ENCODE measurements at places on chromosomes 6 and 20.
A peak's percentile ranks its signal among the peaks of the same experiment; 100 is the strongest.

GRCh38 chr20:64133951-64134407 is 26.6 kb upstream of the NPBWR2 start:
- DNase-seq: no peak

DNA sequence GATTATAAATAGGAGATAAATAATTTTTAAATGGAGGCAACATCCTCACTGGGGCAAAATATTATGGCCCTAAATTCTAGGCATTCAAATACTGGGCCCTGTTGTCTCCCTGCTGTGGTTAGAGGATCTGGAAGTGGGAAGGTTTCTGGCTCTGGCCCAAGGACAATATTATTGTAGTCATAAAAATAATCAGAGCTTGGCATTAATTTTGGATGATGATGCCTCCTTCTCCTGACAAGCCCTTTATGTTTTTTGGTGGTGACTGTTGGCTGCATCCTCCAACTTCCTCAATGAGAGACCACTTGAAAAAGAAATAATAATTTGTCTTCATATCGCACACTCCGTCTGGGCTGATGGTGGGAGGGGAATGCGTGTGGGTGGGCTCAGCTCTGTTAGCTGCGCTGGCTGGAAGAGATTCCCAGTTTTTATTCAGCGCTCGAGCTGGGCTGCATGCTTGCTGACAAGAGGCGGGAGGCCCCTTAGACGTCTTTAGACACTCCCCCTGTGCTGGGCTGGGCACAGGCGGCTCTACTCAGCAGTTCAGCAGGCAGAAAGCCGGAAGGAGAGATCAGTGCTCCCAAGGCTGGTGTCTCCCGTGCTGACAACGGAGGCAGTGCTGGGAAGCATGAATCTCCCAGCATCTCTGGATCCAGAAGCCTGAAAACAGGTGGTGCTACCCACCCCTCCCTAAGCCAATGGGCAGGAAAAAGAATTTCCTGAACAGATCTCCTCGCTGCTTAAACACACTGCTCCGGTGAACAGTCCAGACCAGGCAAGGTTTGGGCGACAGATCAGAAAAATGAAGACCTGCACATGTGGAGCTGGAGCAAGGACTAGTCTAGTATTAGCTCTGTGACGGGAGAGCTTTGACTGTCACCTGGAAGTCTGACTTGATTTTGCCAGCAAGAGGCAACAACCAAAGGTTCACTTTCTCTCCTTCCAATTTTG is 97.7 kb downstream of the SYCP2 start:
- no peak for DNase-seq

DNA sequence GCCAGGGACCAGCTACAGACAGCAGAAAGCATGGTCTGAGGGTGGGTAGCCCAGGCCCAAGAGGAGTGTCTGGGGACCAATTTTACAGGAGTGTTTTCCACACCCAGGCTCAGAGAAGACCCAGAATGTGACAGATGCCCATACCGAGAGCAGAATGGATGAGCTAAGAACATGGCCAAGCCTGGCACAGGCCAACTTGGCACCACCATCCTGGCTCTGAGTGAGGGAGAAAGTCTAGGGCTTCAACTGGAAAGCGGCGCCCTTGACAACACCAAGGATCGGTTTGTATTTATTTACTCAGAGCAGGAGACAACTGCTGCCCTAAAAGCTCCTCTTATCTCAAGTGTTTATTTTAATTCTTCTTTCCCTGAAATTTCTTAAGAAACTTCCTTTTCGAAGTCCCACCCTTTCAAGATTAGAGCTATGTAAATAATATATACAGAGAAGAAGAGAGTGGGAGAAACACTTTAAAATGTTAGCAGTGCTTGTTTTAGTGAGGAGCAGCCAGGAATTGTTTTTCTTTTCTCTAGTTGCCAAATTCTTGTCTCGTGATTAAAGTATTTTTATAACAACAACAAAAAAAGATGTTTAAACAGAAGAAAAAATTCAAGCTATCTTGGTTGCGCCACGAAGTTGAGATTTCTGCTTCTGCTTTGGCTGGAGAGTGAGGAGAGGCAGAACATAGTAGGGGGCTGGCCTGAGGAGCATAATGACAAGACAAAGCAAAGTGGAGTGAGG is 16.2 kb downstream of the TNXB start:
- DNase-seq: peak; percentile 67

- peak; percentile 68 for DNase-seq
Observed at GRCh38 chr20:31713312-31714273, 9.1 kb downstream of the BCL2L1 start.

- DNase-seq: no peak
Observed at GRCh38 chr6:169243661-169244060, 10.0 kb downstream of the THBS2 start.

DNA sequence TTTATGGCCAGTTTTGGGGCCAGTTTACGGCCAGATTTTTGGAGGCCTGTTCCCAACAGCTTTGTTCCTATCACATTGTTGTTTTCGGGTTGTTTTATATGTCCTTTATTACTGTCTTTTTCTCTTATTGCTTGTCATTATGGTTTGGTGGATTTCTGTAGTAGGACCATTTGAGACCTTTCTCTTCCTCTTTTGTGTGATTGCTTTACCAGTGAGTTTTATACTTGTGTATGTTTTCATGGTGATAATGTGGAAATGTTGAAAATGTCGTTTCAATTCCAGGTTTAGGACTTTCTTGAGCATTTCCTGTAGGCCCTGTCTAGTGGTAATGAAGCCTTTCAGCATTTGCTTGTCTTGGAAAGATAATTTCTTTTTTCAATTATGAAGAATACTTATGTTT is 17.8 kb downstream of the HLA-B start:
- DNase-seq: no peak

DNA sequence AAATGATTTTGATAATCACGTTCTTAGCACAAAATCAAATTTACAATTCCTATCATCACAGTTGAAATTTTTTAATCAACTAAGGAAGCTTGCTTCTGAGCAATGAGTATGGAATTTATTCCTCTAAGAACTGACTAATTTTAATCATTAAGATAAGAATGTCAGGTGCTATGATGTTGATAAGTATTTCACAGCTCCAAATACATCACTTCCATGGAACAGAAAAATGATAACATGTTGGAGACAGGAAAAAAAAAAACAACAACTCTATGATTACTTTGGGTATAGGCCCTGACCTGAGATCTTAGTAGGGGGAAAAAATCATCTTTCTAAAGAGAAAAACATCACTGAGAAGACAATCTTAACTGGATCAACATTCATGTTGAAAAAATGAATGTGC is 89.4 kb upstream of the BMP2 start:
- DNase-seq: no peak

GRCh38 chr6:117417851-117418250 is 7.9 kb downstream of the ROS1 start:
- DNase-seq: no peak

GRCh38 chr6:45895569-45895968 is 120.1 kb downstream of the CLIC5 start:
- DNase-seq: no peak

GRCh38 chr6:84685983-84686584 is 78.3 kb downstream of the TBX18 start:
- no peak for DNase-seq

GRCh38 chr6:138287144-138287955 is 69.1 kb upstream of the PBOV1 start:
- no peak for DNase-seq

GRCh38 chr6:124028117-124028516 is 224.5 kb downstream of the NKAIN2 start:
- no peak for DNase-seq

DNA sequence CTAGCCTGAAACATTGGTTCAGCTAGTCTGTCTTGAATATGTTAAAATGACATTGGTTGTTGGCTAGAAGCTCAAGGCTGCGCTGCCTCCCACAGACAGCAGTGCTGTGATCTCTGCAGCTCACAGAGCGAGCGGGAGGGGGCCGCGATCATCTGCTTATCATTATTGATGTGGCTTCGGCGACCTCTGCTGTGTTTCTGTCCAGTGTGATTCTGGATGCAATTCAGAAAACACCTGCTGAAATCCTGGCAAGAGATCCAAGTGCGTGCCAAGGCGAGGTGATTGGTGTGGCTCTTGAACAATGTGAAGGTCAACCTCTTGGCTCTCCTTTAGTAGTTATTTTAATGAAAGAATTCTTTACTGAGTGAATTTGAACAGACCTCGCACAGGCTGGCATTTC is 142.3 kb upstream of the SASH1 start:
- DNase-seq: no peak

DNA sequence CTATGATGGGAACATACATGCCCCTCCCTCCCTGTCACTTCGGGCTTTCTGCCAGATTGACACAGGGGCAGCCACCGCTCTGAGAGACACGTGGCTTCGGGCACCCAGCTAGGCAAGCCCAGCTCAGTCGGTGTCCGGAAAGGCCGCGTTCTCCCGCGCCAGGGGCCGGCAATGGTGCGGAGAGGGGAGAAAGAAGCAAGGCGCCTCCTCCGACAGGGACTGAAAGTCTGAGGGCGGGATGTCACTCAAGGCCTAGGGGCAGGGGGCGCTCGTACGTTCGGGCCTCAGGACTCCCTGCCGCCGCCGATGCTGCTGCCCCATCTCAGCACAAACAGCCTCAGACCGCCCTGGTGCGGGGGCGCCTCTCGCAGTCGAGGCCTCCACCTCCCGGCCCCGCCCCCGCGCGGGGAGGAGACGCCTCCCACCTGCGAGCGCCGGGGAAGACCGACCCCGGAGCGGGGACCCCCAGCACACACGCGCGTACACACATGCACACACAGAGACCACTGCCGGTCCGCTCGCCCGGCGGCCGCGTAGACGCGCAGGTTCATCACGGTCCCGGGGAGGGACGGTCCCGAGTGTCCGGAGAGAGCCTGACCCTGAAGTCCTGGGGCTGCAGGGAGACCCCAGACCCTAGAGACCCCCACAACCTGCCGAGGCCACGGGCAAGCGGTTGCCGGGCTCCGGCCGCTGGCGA is 1.9 kb downstream of the GRM4 start:
- DNase-seq: no peak

DNA sequence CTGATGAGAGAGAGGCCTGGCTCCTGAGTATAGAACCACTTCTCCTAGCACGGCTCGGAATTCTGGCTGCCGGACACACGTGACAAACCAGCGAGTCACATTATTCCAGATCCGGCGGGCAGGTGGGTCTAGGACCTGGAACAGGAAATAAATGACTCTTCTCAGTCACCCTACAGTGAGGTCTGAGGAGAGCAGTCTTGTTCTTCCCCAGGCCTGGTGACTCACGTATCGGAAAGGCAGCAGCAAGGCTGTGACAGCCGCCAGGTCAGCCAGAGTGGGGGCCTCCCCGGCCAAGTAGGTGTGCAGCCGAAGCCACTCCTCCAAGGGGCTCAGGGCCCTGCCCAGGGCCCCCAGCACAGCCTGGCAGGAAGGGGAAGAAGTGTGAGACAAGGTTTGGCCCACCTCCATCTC is 2.8 kb downstream of the VARS1 start:
- no peak for DNase-seq

- no peak for DNase-seq
Observed at GRCh38 chr20:45500022-45500421, 15.4 kb downstream of the SPINT3 start.

- DNase-seq: no peak
Observed at GRCh38 chr6:155142168-155143028, 121.4 kb upstream of the CLDN20 start.

- DNase-seq: no peak
Observed at GRCh38 chr6:17894905-17895304, 92.5 kb downstream of the KIF13A start.

DNA sequence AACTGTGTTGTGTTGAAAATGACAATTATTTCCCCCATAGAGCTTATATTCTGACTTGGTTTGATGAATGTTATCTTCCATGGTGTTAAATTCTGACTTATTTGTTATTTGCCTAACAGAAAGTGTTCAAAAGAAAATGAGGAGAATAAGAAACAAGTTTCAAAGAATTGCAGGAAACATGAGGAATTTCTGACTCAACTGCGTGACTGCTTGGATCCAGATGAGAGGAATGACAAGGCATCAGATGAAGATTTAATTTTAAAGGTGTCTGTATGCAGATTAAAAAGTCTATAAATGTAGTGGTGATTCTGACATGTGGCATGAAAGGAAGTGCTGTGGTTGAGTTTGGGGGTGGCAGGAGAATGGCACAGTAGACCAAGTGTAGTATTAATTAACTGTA is 50.6 kb downstream of the CCDC170 start:
- DNase-seq: no peak

DNA sequence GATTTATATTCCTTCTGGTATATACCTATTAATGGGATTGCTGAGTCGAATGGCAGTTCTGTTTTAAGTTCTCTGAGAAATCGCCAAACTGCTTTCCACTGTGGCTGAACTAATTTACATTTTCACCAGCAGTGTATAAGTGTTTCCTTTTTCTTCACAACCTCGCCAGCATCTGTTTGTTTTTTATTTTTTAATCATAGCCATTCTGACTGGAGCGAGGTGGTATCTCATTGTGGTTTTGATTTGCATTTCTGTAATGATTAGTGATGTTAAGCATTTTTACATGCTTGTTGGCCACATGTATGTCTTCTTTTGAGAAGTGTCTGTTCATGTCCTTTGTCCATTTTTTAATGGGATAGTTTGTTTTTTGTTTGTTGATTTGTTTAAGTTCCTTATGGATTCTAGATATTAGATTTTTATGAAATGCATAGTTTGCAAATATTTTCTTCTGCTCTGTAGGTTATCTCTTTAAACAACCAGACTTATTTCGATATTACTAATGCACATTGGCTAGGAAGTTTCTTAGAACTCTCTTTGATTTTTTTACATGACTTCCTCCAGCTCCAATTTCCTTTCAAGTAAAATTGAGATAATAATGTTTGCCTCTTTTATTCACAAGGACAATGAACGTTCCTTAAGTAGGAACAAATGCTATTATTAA is 12.2 kb upstream of the VNN1 start:
- no peak for DNase-seq

DNA sequence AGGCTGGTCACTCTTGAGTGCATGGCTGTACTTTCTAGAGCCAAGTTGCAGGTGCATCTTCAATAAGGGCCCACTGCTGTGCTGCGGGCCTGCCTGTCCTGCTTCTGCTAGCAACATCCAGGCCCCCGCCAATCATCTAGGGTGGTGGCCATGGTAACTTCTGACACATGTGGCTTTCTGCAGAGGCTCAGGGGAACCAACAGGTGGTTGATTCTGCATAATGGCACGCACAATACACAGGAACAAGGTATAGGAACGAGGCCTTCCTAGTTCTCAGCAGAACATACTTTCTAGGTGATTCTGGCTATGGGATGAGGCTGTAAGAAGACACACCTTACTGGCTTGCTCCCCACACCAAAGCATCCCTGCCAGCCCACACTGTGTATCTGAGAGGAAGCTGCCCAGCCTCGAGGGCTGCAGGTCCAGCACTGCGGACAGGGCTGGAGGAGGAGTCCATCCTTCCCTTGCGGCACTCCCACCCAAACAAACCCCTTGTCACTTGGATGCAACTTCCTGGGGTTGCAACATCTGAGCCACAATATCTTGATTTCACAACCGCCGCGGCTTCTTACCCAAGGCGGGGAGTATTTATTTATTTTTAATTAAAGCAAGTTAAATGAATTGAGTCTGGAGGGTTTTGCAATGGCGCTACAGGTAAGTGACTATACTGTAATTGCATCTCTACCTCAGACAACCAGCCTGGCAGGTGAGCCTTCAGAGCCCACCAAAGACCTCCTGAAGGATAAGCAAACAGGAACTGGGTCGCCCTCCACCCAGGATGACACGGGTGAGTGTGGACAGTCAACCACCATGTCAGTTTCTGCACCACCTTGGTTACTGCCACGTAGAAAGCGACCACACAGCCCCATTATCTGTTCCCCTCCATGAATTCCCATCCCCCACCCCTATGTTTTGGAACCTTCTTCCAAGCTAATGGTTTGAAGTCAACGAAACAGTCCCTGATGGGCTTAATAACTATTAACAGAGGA is 49.6 kb downstream of the SULF2 start:
- DNase-seq: no peak

Data from AG09319 (cell line).